ENCODE measurements at places on chromosomes 16 and 17.

DNA sequence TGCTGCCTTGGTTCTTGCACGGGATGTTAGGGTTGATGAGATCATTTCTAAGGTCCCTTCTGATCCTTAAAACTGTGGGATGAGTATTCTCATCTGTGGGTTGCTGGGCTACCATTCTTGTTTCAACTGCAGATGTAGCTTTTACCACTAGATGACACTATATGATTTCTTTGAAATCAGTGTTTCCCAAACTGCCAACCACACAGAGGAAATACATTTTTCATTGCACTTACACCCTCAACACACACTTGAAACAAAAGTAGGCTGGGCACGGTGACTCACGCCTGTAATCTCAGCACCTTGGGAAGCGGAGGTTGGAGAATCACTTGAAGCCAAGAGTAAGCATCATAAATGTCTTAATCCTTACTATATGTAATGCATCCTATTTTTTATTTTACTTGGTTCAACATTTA is 15.3 kb downstream of the LCMT1 start:
- peak; percentile 55 for DNase-seq

DNA sequence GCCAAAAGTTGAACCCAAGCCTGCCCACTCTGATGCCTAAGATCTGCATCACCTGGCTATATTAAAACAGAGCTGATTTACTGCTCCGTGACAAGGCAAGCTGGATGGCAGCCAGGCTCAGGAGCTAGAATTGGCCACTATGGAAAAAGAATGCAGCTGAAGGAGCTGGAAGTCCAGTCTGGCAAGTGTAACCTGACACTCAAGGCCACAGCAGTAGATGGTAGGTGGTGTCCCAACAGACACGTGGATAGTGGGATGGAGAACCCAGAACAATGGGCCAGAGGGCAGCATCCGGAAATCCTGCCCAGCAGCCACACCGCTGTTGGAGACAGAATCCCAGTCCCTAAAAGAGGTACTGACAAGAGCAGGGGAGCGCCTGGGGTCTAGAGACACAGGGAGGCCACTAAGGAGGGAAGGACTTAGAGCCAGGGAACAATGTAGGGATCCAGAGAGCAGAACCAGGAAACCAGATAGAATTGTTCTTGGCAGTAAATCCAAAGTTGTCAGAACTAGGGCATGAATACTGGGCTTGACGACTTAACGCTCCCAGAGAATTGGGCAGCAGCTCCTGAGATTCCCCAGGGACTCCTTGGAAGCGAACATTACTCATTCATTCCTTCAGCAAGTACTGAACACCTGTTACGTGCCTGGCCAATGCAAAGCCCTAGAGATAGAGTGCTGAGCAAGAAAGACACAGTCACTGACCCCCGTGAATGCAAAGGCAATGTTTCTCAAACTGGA is 85.7 kb downstream of the CDYL2 start:
- no peak for DNase-seq

GRCh38 chr16:3999479-4000325 is 116.5 kb downstream of the ADCY9 start:
- DNase-seq = no peak

GRCh38 chr16:86869288-86870022 is 291.1 kb downstream of the FOXL1 start:
- no peak for DNase-seq

DNA sequence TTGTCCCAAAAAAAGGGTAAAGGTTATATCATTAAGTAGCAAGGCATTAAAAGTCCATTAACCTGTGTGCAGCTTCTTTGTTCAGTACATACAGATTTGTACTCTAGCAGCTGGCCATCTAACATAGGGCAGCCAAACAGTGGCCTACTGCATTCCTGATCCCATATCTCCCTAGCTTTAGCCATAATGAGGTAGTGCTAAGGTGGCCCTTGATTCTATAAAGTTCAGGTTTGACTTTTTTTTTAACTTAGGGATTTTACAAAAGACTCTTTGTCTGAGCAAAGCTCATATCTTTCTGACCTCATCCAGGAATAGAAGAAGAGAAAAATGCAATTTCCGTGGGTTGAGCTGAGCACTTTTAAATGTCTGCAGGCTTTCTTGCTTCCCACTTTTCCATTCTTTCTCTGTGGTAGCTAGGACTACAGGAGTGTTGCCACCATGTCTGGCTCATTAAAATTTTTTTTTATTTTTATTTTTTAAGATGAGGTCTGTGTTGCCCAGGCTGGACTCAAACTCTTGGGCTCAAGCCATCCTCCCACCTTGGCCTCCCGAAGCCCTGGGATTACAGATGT is 19.5 kb upstream of the CDC6 start:
- no peak for DNase-seq

GRCh38 chr16:81073560-81074330 is 3.3 kb downstream of the C16orf46 start:
- no peak for DNase-seq

GRCh38 chr17:42333053-42333452 is 44.8 kb downstream of the STAT5A start:
- DNase-seq = no peak

- no peak for DNase-seq
Measured at GRCh38 chr17:66964930-66965800, 658 bp downstream of the CACNG4 start.

- no peak for DNase-seq
Measured at GRCh38 chr16:8686031-8686621, 11.7 kb downstream of the ABAT start.

DNA sequence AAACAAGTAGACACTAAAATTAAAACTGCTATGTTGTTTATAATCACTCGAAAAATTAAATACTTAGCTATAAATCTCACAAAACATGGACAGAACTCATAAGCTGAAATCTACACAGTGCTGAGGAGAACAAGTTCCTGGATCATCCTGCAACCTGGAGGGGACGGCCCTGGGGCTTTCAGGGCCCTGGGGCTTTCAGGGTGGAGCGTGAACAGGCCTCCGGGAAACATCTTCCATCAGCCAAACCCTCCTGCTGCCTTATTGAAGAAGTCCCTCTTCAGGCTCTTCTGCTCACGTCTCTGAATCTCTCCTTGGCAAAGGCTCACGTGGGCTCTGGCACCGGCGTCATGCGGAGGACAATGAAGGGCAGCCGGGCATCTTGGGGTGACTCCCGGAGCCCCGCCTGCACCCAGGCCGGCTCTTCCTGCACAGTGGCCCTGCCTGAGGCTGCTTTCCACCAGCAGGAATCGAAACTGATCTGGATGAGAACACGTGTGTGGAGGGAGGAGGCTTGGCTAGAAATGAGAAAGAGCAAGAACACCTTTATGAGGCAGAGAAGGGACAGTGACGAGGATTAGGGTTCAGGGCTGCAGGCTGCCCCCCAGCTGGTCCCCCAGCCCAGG is 127.3 kb downstream of the CDRT15L2 start:
- no peak for DNase-seq

DNA sequence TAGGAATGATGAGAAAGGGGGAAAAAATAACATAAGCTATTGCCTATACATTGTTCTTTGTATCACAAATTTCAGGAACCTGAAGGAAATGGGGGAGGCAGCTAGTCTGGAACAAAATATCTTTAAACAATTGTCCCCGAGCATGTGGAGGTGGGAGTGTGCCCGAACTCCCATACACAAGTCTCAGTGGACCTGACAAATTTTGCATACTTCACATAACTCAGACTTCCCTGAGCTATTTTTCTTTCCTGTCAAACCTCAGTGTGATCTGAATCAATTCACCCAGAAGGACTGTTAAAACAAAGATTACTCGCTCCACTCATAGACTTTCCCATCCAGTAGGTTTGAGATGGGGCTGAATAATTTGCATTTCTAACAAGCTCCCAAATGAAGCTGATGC is 1.6 kb upstream of the XPO6 start:
- DNase-seq = no peak

All from bone marrow (tissue), 2 donors.